Stromal cell of bone marrow (primary cell): ENCODE measurements at places on chromosomes 1 and 21.

DNA sequence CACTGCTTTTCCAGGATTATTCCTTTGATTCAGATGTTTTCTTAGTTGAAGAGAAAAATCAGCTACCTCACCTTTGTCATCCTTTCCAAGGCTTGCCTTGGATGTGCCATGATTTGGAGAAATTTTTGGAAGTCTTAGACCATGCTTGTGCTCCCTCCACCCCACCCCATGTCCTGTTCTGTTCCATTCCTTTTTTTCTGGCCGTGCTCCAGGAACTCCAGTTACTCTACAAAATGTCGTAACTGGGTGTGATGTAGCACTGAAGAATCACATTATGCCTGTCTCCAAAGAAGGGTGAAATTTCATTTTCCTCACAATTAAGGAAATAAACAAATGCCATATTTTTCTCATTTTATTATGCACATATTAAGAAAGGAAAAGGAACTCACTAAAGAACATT lies 217.8 kb upstream of the ZRANB2 start:
- no peak for DNase-seq

DNA sequence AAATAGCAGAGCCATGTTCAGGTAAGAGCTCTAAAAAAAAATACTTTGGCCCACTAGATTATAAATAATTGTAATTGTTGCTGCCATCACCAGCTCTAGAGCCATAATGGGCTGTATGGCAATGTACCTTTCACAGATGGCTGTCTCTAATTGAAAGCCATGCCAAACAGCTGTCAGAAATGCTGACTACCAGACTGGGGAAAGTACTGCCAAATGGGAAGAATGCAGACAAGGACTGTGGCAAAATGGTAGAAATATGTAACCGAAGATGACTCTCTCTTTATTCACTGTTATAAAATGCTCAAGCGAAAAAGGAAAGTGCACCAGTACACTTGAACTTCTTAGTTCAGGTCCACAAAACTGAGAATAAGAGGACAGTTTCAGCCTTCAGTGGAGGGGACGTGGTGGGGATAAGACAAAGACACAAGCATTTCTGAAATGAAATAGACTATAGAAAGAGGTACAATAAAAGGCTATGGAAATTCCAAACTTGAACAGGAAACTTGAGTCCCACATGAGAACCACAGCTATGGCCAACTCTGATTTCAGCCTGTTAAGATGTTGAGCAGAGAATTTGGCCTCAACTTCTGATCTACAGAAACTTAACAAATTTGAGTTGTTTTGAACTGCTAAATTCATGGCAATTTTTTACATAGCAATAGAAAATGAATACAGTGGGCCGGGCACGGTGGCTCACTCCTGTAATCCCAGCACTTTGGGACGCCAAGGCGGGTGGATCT lies 46.5 kb upstream of the LPGAT1 start:
- DNase-seq = no peak

DNA sequence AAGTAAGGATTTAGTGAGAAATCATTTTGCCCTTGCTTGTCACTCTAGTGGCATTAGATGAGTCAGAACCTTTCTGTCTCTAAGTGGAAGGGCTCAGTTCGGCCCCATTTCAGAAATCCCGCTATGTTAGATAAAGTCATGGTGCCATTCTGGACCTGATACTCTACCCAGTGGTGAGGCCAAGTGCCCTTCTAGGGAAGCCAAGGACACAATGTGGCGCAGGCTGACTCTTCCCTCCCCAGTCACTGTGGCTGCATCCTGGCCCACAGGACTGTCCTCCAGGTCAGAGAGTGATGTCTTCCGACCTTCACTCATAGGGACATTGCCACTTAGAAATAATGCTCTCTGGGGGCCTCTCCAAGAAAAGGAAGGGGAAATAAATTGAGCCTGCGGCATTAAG lies 48.3 kb upstream of the MTR start:
- no peak for DNase-seq

- no peak for DNase-seq
Observed at GRCh38 chr1:221072214-221072613, 193.0 kb downstream of the HLX start.

GRCh38 chr1:2786329-2787162 lies 14.9 kb downstream of the TTC34 start:
- no peak for DNase-seq
